ENCODE measurements at places on chromosomes 3 and 15. TPM values are rescaled to one million over a fixed set of nuclear protein-coding genes. Genes with fewer than 3 reads are reported as not detected.

Gene IQCF5
- total RNA-seq: not detected

Gene ZNF662
- 0.64 TPM for total RNA-seq

Gene OCA2
- not detected for total RNA-seq

Gene UACA
- total RNA-seq: 0.56 TPM

Gene ATOSA
- total RNA-seq: 96.8 TPM

DNA sequence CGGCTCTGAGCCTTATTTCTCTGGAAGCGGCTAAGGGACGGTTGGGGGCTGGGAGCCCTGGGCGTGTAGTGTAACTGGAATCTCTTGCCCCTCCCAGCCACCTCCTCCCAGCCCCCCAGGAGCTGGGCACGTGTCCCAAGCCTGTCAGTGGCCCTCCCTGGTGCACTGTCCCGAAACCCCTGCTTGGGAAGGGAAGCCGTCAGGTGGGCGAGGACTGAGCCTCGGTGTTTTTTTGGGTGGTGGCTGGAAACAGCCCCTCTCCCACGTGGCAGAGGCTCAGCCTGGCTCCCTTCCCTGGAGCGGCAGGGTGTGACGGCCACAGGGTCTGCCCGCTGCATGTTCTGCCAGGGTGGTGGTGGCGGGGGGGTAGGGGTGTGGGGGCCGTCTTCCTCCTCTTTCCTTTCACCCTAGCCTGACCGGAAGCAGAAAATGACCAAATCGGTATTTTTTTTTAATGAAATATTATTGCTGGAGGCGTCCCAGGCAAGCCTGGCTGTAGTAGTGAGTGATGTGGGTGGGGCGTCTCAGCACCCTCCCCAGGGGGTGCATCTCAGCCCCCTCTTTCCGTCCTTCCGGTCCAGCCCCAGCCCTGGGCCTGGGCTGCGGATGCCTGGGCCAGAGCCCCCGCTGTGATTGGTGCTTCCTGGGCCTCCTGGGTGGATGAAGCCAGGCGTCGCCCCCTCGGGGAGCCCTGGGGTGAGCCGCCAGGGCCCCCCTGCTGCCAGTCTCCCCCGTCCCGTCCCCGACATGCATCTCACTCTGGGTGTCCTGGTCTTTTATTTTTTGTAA is 58.8 kb upstream of the GOLGA8A start:
- peaks cover 15% of the 10 kb centered on the region for H3K27me3 ChIP-seq
- H3K27ac ChIP-seq: no peak overlapping the region
- no peak for DNase-seq
- H3K36me3 ChIP-seq: no peaks in the 10 kb centered on the region
- H3K4me3 ChIP-seq: no peak overlapping the region
- H3K4me1 ChIP-seq: no peaks in the 10 kb centered on the region

DNA sequence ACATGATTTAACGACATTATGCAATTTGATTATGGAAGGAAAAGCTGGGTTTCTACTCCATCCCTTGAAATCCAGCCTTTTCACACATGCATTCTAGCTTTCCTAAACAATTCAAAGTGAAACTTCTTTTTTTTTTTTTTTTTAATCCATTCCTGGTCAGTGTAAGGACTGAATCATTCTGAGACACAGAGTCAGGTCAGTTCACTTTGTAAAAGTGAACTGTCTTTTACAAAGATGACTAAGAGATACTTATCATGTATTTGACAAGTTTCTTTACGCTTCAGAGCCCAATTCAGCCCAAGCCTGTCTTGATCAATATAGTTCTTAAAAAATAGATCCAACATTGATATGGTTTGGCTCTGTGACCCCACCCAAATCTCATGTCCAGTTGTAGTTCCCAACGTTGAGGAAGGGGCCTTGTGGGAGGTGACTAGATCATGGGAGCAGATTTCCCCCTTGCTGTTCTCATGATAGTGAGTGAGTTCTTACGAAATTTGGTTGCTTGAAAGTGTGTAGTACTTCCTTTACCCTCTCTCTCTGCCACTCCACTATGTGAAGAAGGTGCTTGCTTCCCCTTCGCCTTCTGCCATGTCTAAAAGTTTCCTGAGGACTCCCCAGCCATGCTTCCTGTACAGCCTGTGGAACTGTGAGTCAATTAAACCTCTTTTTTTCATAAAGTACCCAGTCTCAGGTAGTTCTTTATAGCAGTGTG is 345.6 kb upstream of the THBS1 start:
- H3K4me1 ChIP-seq: no peaks in the 10 kb centered on the region
- H3K36me3 ChIP-seq: no peaks in the 10 kb centered on the region
- H3K27me3 ChIP-seq: no peaks in the 10 kb centered on the region
- no peak overlapping the region for H3K27ac ChIP-seq

GRCh38 chr3:50410185-50410584 is 50.9 kb upstream of the TMEM115 start:
- H3K4me3 ChIP-seq: no peak overlapping the region
- H3K27me3 ChIP-seq: peaks cover 5% of the 10 kb centered on the region
- H3K36me3 ChIP-seq: no peaks in the 10 kb centered on the region

DNA sequence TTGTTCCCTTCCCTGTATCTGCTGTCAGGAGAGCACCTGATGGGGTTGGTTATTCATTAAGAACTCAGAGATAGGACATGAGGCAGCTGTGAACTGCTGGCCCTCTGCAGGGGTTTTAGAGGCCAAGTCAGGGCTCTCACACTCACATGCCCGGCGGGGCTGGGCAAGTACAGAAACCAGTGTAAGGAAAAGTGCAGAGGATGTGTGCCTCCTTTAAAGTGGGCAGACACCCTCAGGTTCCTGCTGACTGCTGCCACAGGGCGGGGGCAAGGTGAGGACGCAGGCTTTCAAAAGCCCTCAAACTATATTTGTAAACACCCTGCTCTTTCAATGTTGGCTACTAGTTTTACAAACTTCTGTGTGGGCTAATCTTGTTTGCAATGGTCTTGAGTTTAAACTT is 22.4 kb downstream of the CXCR6 start:
- H3K27ac ChIP-seq: no peak overlapping the region
- no peak for DNase-seq
- H3K4me3 ChIP-seq: no peak overlapping the region
- peaks cover 12% of the 10 kb centered on the region for H3K4me1 ChIP-seq
- peaks cover 95% of the 10 kb centered on the region for H3K36me3 ChIP-seq

DNA sequence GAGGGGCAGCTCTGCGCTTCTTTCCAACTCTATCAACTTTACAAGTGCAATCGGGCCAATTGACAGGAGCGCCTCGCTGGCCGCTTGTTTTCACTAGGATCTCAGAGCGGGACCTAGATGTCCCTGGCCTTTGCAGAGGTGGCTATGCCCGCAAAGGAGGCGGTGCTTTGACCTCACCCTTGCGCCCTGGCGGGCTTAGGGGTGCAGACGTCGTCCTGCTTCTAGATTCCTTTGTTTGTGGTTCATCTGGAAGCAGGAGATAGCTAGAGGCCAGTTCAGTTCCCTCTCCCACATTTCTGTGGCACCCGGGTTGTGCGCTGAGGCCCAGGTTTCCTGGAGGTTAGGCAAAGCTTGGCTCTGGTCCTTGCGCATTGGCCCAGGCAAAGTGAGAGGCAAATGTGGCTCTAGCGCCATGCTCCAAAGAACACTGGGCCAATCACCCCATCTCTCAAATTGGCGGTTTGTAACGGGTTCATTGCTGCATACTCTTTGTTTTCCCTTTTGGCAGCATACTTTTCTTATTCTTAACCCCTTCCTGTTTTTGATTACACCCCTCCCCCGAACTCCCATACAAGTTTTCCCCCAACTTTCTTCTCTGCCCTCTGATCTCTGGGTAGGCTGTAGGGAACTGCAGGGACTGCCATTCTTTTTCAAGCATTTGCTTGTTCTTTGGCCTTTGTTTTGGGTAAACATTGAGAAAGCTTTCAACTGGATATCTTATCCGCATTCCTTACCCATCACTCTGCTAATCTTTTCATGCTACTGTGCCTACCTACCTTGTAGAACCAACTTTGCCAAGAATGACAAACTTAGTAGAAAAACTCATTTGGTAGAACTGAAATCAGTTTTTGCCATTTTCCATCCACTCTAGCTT is 1.4 kb downstream of the PPM1L start:
- H3K4me1 ChIP-seq: peaks cover 27% of the 10 kb centered on the region
- peaks cover 22% of the 10 kb centered on the region for H3K27me3 ChIP-seq
- H3K36me3 ChIP-seq: peaks cover 3% of the 10 kb centered on the region
- DNase-seq: peak; percentile 15
- H3K4me3 ChIP-seq: peak overlapping the region; percentile 92

- H3K4me1 ChIP-seq: peaks cover 78% of the 10 kb centered on the region
- peak overlapping the region; percentile 51 for H3K27ac ChIP-seq
- peaks cover 44% of the 10 kb centered on the region for H3K36me3 ChIP-seq
- no peak for DNase-seq
- no peaks in the 10 kb centered on the region for H3K27me3 ChIP-seq
- no peak overlapping the region for H3K4me3 ChIP-seq
Observed at GRCh38 chr15:51727141-51727897, 10.1 kb downstream of the LYSMD2 start.

DNA sequence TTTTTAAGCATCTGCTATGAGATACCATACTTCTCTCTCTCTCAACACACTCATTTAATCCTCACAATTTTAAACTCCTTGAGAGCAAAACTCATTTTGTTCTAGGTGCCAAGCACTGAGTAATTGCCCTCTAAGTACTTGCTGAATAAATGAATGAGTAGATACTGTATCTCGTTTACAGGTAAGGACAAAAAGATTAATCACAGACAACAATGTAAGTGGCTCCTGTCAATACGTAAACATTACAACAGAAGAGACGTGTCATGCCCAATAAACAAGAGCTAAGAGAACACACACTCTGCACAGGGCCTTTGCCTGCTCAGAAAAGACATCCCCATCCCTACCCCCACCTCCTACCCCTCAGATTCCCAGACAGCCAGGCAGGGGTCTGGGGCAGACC is 59.8 kb downstream of the CHSY1 start:
- DNase-seq: no peak
- no peaks in the 10 kb centered on the region for H3K27me3 ChIP-seq
- H3K27ac ChIP-seq: no peak overlapping the region
- no peak overlapping the region for H3K4me3 ChIP-seq

DNA sequence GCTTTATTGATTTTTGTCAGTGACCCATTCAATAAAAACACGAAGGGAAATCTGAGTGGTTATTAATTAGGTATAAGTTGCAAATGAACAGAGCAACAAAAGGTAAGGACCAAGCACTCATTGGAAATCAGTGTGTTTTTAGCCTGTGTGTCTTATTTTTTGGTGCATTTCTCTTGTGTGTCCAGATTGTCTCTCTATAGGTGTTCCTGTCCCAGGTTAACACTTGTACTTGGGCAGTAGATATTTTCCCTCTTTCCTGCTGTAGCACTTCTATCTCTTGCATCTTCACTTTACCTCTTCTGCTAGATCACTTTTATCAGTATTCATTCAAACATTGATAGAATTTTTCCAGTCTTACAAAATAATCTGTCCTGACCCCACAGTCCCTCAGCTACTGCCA is 37.0 kb downstream of the MAPK6 start:
- H3K27ac ChIP-seq: no peak overlapping the region
- no peaks in the 10 kb centered on the region for H3K4me1 ChIP-seq
- peaks cover 50% of the 10 kb centered on the region for H3K36me3 ChIP-seq
- DNase-seq: no peak

GRCh38 chr3:61669668-61670299 is 108.4 kb downstream of the PTPRG start:
- no peaks in the 10 kb centered on the region for H3K36me3 ChIP-seq
- no peak overlapping the region for H3K27ac ChIP-seq
- no peaks in the 10 kb centered on the region for H3K27me3 ChIP-seq
- no peak overlapping the region for H3K4me3 ChIP-seq
- peaks cover 2% of the 10 kb centered on the region for H3K4me1 ChIP-seq

All from activated B cell treated with CpG ODN at 0.5 μM for 24 hours (primary cell).